ENCODE measurements at places on chromosomes 6 and 20. TPM values are rescaled to one million over a fixed set of nuclear protein-coding genes. Genes with fewer than 3 reads are reported as not detected.

LBP gene
- total RNA-seq, result 0.12 TPM

TSBP1 gene
- not detected for total RNA-seq

PARD6B gene
- total RNA-seq, result 6.5 TPM

ARMC2 gene
- 2.0 TPM for total RNA-seq

DNA sequence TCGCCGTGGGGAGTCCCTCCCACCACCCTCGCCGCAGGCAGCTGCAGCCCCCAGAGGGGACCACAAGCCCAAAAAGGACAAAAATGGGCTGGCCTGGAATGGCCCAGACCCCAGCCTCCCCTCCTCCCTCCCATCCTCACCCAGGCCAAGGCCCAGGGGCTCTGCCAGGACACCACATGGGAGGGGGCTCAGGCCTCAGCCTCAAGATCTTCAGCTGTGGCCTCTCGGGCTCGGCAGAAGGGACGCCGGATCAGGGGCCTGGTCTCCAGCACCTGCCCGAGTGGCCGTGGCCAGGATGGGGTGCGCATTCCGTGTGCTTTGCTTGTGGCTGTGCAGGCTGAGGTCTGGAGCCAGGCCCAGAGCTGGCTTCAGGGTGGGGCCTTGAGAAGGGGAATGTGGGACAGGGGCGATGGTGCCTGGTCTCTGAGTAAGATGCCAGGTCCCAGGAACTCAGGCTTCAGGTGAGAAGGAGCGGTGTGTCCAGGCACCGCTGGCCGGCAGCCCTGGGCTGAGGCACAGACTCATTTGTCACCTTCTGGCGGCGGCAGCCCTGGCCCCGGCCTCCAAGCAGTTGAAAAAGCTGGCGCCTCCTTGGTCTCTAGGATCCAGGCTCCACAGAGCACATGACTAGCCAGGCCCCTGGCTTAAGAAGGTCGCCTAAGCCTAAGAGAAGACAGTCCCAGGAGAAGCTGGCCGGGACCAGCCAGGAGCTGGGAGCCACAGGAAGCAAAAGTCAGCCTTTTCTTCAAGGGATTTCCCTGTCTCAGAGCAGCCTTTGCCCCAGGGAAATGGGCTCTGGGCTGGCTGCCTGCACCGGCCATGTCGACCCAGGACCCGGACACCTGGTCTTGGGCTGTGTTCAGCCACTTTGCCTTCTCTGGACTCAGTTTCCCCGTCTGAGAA, 35.2 kb upstream of the MRGBP start:
- ATAC-seq, result no peak

GRCh38 chr6:162085561-162085960, 642.0 kb downstream of the PRKN start:
- no peak for ATAC-seq

- ATAC-seq, result peak; percentile 13
Observed at GRCh38 chr6:168648240-168649125, 207.5 kb downstream of the SMOC2 start.

GRCh38 chr6:50240986-50241385, 191.3 kb upstream of the DEFB112 start:
- no peak for ATAC-seq

DNA sequence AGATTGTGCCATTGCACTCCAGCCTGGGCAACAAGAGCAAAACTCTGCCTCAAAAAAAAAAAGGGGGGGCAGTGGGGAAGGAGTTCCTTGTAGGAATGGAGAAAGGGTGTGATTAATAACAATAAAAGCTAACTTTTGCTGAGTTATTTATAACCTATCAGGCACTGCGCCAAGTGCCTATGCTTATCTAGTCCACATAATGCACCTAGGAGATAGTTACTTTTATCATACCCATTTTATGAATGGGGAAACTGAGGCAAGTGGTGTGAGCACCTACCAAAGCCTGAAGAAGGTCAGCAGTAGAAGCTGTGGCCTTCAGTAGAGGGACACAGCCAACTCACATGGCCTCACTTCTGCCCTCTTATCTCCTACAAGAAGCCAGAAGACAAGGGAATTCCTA, 13.6 kb upstream of the PPP1R16B start:
- ATAC-seq, result no peak

GRCh38 chr6:116380346-116380745, 9.6 kb downstream of the DSE start:
- no peak for ATAC-seq

- ATAC-seq, result no peak
Observed at GRCh38 chr20:38685853-38686473, 38.3 kb upstream of the SLC32A1 start.

- no peak for ATAC-seq
Observed at GRCh38 chr6:104862456-104862855, 2.7 kb upstream of the HACE1 start.

- no peak for ATAC-seq
Observed at GRCh38 chr20:47676219-47676721, 109.0 kb downstream of the SULF2 start.

DNA sequence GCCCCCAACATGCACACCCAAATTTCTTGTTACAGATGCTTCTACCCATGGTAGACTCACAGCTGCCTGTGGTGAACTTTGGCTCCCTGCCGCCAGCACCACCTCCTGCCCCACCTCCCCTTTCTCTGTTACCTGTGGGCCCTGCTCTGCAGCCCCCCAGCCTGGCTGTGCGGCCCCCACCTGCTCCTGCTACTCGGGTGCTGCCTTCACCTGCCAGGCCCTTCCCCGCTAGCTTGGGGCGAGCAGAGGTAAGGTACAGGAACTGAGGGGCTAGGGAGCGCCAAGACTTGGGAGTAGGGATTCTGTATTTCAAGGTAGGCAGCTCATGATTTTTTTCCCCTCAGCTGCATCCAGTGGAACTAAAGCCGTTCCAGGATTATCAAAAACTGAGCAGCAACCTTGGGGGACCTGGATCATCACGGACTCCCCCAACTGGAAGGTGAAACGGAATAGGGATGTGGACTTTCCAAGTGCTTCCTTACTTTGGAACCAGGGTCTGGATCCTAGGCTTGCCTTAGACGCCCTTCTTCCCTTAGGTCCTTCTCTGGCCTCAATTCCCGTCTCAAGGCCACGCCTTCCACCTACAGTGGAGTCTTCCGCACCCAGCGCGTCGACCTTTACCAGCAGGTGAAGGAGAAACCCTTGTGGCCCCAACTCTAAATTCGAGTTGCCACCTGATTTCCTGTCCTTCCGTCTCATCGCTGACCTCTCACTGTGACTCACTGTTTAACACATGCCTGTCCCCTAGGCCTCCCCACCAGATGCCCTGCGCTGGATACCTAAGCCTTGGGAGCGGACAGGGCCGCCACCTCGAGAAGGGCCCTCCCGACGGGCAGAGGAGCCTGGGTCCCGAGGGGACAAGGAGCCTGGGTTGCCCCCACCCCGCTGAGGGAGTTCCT, 15.5 kb downstream of the BAG6 start:
- no peak for ATAC-seq
